ENCODE measurements at places on chromosomes 4 and X.

DNA sequence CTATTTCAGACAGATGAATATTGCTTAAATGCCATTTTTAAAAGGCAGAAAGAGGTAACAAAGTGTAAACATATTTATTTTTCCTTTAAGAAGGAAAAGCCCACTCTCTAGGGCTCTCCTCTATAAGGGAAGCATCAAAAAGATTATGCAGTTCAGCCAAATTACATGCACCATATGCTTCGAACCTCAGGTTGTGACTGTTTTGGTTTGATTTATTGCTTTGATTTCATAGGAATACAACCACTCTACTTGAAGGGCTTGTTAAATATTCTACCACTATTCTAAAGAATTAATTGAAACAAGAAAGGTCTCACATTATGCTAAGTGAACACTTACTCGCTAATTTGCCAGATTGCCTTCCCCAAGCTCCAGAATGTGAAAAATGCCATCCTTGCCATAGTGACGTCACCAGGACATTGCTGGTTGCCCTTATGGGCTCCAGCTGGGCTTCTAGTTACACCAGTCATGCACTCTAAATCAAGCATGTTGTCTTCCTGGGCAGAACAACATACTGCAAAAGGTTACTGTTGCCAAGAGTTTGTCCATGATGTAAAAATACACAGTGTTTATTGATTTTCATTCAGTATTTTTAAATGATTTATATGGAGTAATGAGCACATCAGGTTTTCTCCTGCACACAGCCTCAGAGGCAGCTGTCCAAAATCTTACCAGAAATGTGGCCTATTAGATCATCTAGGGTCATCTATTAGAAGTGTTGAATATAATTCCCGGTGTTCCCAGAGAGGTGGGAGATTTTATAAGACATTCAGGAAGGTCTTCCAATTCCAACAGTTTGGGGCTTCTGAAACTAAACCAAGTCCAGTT lies 164.4 kb upstream of the RAPGEF2 start:
- no peak for DNase-seq

DNA sequence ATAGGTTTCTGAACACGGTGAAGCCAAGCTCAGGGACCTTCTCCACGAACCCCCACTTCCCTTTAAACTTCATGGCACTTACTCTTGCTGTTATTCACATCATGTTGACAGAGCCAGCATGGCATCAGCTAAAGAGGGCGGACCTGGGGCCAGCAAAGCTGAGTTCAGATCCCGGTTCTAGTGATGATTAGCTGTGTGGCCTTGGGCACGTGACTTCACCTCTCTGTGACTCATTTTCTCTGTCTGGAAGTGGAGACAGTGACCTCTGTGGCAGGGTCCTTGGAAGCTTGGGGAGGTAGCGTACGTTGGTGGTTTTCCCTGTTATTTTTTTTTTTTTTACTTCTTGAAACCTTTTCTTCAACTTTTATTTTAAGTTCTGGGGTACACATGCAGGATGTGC lies 13.4 kb downstream of the EVC start:
- DNase-seq = no peak

- DNase-seq = no peak
Observed at GRCh38 chr4:137611998-137612700, 79.9 kb upstream of the PCDH18 start.

GRCh38 chr4:146178126-146178525 lies 2.6 kb downstream of the LSM6 start:
- DNase-seq = no peak

DNA sequence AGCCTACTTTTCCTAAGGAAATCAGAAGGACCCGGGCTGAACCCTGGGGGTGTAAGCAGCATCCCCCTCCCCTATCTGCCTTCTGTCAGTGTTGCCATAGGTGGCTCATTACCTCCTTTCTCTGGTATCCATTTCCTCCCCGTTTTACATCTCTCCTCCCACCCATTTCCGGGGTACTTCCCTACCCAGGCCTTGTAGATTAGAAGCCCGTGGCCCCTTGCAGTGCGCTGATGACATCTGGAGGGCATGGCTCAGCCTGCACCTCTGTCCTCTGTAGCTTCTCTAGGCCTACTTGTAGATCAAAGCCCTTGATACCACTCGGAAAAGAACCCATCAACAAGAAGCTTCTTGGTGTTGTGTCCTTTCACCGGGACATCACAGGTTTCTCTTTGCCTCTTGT lies 71.8 kb downstream of the NBDY start:
- no peak for DNase-seq

- DNase-seq = no peak
Observed at GRCh38 chr4:19721587-19721986, 530.1 kb upstream of the SLIT2 start.

DNA sequence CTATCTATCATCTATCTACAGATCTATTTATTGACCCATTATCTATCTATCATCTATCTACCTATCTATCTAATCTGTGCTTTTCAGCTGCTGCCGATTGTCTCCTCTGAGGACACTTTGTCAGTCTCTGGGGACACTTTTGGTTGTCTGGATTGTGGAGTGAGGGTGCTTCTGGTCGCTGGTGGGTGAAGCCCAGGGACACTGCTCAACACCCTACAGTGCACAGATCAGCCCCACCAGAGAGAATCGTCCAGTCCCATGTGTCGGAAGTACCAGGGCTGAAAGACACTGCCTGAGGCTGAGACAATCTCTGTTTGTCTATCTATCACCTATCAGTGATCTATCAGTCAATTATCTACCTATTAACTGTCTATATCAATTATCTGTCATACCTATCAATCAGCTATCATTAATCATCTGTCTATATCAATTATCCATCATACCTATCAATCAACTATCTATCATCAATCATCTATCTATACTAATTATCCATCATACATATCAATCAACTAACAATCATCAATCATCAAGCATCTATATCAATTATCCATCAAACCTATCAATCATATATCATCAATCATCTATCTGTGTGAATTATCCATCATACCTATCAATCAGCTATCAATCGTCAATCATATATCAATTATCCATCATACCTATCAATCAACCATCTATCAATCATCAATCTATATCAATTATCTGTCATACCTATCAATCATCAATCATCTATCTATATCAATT lies 70.0 kb upstream of the PPP2R3B start:
- no peak for DNase-seq

DNA sequence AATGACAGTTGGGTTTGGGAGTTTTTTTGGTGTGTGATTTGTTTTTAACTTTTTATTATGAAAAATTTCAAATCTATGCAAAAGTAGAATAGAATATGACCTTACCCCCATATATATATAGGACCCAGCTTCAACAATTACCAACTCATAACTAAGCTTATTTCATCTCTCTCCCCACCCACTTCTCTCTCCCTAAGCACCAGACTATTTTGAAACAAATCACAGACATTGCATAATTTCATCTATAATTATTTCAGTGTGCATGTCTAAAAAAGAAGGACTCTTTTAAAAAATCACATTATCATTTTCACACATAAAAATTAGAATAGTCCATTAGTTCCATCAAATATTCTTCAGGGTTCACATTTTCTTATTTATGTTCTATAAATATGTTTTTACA lies 28.3 kb upstream of the NKX6-1 start:
- DNase-seq = no peak

GRCh38 chr4:136516371-136516770 lies 1015.9 kb downstream of the PCDH18 start:
- no peak for DNase-seq

DNA sequence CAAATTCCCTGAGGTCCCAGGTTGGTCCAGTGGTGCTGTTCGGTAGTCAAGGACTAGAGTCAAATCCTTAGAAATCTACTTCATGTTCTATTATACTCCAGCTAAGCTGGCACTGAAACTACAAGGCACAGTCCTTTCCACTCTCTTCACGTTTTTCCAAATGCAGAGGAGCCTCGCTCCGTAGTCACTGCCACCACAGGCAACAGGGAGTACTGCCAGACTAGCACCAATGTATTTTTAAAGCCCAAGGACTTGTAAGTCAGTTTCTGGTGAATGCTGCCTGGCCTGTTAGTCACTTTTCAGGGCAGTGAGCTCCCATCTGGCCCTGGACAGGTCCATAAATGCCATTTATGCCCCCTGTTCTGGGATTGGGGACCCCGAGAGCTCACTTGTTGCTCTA lies 323.5 kb downstream of the FAM47A start:
- no peak for DNase-seq

DNA sequence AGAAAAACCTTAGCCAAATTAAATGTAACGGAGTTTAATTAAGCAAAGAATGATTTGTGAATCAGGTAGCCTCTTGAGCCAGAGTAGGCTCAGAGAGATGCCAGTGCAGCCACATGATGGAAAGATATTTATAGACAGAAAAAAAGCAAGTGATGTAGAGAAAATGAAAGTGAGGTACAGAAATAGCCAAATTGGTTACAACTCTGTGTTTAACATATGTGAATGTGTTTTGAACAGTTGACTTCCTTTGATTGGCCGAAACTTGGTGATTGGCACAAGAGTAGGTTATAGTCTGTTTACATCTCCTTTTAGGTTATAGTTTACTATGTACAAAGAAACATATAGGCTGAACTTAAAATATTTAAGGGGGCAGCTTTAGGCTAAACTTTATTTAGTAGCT lies 459.9 kb upstream of the BOD1L1 start:
- DNase-seq = no peak

GRCh38 chr4:141376769-141377168 lies 156.1 kb downstream of the ZNF330 start:
- no peak for DNase-seq

GRCh38 chr4:48704091-48704802 lies 75.8 kb downstream of the FRYL start:
- DNase-seq = no peak

DNA sequence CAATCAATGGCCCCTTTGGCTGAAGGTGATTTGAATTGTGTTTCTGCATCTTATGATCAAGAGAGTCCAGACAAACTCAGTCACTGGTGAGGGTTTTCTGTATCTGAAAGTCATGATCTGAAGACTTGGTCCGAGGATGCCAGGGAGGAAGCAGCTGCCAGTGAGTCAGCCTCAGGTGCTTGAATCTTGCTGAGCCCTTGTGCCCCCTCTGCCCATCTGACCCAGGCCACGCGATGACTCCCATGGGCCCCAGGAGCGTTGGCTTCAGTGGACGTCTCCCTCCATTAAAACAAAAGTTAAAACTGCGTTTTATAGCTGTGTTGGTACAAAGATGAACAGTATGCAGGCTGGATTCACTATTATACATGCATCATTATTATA lies 62.0 kb downstream of the HTRA3 start:
- no peak for DNase-seq

DNA sequence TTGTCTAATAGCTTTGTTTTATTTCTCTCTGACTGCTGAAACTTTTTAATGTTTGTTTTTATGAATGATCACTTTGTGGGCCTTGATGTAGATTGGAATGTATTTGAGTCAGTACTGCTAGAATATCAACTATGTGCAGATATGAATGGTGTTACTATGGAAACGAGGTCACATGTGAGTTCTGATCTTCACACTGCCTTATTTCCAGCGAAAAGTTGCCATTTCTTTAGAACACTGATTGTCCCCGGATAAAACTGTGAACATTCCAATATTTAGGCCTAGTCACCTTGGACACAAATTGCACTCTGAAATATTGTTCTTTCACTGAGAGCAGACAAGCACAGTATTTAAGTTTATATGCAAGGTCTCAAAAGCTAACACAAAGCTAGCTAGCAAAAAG lies 27.2 kb upstream of the MAGED1 start:
- DNase-seq = no peak

- no peak for DNase-seq
Observed at GRCh38 chrX:143121477-143121876, 95.7 kb downstream of the SPANXN4 start.

GRCh38 chr4:11773798-11774197 lies 345.1 kb upstream of the HS3ST1 start:
- no peak for DNase-seq

GRCh38 chr4:41432881-41433280 lies 105.1 kb upstream of the LIMCH1 start:
- no peak for DNase-seq

- no peak for DNase-seq
Observed at GRCh38 chrX:43581888-43582539, 74.1 kb upstream of the MAOA start.

- no peak for DNase-seq
Observed at GRCh38 chr4:30844861-30845582, 124.9 kb downstream of the PCDH7 start.

DNA sequence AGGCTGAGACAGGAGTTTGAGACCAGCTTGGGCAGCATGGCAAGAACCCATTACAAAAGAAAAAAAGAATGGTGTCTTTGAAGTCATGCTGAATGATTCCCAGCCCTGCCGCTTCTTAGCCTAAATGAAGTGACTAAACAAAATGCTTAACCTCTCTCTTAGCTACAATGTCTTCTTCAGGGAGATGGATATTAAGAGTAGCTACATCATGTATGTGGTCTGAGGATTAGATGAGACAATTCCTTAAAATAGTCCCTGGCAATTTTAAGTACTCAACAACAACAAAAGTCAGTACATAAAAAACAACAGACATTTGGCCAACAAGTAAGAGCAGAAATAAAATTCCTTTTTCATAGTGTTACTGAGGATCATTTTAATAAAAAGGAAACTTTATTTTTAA lies 64.3 kb upstream of the COX18 start:
- no peak for DNase-seq

DNA sequence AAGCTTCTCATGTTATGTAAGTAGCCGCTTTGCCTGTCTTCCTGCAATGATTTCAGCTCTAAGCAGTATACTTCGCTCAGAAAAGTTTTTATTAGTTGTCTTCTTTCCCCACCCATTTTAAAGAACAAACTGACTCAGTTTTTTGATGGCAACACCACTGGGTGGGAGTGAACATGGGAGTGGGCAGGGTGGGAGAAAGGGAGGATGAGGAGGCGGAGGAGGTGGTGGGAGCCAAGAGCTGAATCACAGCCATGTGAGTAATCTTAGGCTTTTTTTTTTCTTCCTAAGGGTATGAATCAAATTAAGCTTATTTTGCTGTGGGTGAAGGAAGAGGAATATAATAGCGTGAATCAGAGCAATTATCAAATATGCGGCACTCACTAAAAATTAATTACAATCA lies 574.3 kb upstream of the DIPK2B start:
- DNase-seq = no peak
